ENCODE measurements at places on chromosomes 13 and 19.

DNA sequence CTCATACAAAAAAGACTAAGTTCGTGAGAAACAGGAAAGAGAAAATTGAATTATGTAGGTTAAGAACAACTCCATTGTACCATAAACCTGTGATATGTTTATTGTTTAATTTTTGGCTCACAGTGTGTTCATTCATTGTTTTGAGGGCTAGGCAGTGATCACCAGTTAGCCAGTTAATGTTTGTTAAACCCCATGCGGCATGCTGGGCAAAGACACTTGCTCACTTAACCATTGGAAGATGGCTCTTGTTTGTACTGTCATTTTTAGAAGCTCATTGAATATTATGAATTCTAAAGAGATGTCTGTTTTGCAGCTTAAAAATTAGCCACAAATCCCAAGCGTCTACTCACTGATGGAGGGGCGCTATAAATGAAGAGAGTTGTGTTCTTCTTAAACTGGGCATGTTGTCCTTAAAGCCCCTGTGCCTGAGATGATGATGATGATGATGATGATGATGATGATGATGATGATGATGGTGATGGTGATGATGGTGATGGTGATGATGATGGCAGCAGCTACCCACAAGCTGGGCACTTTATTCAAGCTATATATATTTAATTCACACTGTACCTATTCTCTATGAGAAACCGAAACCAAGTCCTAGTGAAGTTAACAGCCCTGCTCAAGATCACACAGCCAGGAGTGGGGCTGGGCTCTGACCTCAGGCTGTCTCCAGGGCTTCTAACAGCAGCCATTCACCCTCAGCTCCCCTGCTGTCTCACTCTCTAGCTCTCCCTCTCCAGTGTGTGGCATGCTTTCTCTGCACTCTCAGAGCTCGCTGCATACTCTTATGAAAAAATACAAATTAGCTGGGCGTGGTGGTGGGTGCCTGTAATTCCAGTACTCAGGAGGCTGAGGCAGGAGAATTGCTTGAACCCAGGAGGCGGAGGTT, 169.1 kb downstream of the SHISA2 start:
- no peak for DNase-seq

GRCh38 chr19:10643968-10644259, 10.2 kb upstream of the ILF3 start:
- DNase-seq, result no peak

GRCh38 chr13:73167028-73167820, 108.4 kb downstream of the KLF5 start:
- no peak for DNase-seq

DNA sequence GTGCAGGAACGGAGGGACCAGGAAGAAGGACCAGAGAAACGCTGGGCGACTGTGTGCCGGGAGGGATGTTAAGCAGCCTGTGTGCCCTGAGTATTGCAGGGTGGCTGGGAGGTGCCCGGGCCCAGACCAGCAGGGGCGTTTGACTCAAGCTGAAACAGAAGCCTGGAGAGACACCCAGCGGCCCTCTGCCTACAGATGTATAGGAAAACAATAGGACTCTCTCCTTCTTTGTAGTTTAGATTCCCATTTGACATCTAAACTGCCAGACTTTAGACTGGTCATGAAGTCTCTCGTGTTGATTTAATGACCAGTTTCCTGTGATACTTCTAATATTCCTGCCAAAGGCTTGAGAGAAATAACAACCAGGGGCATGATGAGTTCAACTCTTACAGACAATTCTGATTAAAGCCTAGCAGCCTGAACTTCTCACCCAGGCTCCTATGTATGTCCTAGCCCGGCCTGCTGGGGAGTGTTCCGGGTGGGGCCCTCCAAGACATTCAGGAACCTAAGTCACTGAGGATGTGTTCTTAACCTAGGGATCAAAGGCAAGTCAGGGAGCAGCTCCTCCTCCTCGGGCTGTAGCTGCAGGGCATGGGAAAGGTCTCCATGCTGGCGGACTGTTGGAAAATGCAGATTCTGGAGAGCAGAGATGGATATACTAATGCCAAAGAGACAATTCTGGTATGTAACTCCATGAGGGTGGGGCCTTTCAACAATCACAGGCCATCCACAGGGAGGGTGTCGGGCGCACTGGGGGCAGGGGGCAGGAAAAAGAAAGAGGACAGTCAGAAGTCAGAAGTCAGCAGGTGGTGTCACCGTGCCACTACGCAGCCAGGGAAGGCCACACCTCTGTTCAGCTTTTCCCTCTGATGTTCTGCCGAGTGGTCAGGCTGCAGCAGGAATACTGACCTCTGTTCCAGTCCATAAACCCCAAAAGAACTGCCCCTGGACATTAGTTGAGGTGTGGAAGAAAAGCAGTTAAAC, 131.8 kb downstream of the STARD13 start:
- no peak for DNase-seq

- DNase-seq, result no peak
Observed at GRCh38 chr19:33345163-33345562, 28.3 kb upstream of the CEBPG start.

DNA sequence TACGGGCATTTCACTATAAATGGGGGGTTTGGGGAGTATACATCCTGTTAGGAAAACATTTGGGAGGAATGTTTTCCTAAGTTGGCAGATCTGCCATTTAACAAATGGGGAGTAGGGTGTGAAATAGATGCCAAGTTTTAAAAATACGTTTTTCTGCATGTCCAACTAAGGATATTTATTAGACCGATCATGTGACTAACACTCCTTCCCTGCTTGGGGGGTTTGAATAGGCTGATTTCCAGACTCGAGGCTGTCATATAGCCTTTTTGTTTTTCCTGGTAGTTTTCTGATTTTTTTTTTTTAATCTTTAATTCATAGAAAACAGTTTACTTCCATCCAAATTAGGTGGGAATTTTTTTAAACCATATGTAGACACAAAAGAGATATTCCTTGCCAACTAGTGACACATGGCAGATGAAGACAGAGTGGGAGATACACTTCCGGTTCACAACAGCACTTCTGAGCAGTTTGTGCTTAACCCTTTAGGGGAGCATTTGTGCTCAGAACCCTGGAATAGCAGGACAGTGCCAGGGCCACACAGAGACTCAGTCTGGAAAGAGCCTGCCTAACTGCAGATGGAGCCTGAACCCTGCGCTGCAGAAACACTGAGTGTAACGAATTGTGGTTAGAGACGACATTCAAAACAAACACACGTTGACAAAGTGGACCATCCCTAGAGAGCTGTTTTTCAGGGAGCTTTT, 5.6 kb upstream of the GATAD2A start:
- no peak for DNase-seq

GRCh38 chr13:114256547-114256946, 21.9 kb downstream of the CDC16 start:
- DNase-seq, result no peak

DNA sequence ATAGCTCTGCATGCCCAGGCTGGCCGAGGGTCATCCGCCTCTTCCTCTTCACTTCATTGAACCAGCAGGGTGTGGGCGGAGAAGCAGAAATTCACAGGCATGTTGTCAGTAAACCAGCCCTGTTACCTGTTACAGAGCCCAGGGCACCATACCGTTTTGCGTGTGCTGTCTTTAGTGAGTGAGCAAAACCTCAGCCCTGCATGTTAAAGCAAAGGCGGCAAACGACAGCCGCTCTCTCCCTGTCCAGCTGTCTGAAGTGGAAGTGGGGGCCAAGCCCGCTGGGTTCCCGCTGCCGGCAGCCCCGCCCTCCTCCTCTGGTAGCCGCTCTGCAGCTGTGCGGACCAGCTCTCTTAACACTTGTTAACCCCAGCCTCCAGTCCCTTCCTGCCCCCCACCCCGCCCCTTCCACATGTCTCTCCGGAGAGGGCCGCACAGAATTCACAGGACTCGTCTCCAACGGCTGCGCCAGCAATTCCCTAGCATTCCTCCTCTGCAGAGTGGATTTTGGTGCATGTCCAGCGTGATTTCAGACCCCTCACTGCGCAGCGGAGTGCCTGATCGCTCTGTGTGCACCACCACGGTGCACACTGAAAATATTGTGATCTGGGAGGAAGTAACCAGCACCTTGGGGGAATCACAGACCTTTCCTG, 12.7 kb downstream of the KLHL26 start:
- DNase-seq, result no peak

GRCh38 chr19:56671613-56671994, at the start of gene ZNF835:
Gene ZNF835, minus strand, starts transcription at chr19:56671757. Its CDS starts 6,559 bp downstream, at chr19:56665198.
- DNase-seq, result peak; percentile 28

DNA sequence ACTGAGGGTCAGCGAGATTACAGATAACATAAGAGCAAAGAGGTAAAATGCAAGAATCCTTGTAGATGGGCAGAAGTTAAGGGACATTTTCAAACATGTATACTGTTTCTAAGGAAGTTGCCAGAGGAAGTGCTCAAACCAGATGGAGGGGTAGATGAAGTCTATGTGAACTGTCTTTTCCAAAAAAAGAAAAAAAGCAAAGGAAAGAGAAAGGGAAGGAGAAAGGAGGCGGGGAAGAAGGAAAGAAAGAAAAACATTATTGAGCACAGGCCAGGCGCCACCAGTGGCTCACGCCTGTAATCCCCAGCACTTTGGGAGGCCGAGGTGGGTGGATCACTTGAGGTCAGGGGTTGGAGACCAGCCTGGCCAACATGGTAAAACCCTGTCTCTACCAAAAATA, 5.3 kb downstream of the DMAC2 start:
- DNase-seq, result no peak

GRCh38 chr13:48029859-48030258, 7.7 kb upstream of the NUDT15 start:
- DNase-seq, result no peak

- DNase-seq, result no peak
Observed at GRCh38 chr19:41455936-41456335, 13.0 kb downstream of the ERICH4 start.

Data from esophagus squamous epithelium (tissue), 5 donors.